ENCODE measurements at places on chromosomes 1 and 21. TPM values are rescaled to one million over a fixed set of nuclear protein-coding genes. Genes with fewer than 3 reads are reported as not detected.

- no peak overlapping the region for H3K4me3 ChIP-seq
- H3K4me1 ChIP-seq, result no peaks in the 10 kb centered on the region
- H3K27ac ChIP-seq, result no peak overlapping the region
These were observed 26.4 kb upstream of the LRRC8D start for GRCh38 chr1:89794406-89794805.

DNA sequence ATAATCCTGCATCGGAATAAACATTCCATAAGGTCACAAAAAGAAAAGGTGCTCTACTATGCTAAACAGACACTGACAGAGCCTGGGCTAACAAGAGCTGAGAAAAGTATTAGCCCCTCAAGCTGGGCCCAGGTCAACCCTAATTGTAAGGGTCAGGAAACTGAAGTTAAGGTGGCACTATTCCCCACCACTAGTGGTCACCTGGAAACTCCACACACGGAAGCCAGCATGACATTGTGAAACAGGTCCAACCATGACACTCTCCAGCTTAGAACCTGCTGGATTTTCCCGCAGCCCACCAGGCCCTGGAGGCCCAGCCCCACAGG is 1.2 kb downstream of the PTTG1IP start:
- peak overlapping the region; percentile 98 for H3K27ac ChIP-seq
- H3K4me1 ChIP-seq, result peaks cover 61% of the 10 kb centered on the region
- no peaks in the 10 kb centered on the region for H3K27me3 ChIP-seq
- no peak for DNase-seq
- no peaks in the 10 kb centered on the region for H3K36me3 ChIP-seq

Gene SH3BGR
- total RNA-seq, result 16.6 TPM

Gene RGS8
- not detected for total RNA-seq

DNA sequence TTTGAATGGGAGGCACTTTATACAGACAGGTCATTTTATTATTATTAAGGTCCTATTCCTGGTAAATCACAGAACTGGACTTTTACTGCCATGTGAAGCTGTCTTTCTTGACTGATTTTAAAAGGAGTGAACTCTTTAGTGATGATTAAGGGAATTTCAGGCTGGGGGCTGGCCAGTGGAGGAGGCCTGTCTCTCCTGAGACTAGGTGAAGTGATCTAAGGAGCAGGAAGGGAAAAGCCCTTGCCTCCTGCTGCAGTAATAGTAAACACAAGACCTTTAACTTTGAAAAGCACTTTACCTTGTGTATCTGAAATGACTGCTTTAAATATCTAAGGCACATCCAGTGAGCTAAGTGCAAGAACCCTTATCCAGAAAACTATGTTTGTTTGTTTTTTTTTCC is 118.0 kb upstream of the SPAG17 start:
- H3K27ac ChIP-seq, result no peak overlapping the region
- H3K4me3 ChIP-seq, result no peak overlapping the region
- no peaks in the 10 kb centered on the region for H3K36me3 ChIP-seq
- no peak for DNase-seq

Gene EDARADD
- not detected for total RNA-seq

Gene CRNN
- not detected for total RNA-seq

Gene AMY2A
- total RNA-seq, result not detected

- H3K36me3 ChIP-seq, result no peaks in the 10 kb centered on the region
- H3K27ac ChIP-seq, result no peak overlapping the region
- peaks cover 10% of the 10 kb centered on the region for H3K27me3 ChIP-seq
- no peak overlapping the region for H3K4me3 ChIP-seq
These were observed 173.3 kb downstream of the CAMTA1 start for GRCh38 chr1:6958407-6959030.

DNA sequence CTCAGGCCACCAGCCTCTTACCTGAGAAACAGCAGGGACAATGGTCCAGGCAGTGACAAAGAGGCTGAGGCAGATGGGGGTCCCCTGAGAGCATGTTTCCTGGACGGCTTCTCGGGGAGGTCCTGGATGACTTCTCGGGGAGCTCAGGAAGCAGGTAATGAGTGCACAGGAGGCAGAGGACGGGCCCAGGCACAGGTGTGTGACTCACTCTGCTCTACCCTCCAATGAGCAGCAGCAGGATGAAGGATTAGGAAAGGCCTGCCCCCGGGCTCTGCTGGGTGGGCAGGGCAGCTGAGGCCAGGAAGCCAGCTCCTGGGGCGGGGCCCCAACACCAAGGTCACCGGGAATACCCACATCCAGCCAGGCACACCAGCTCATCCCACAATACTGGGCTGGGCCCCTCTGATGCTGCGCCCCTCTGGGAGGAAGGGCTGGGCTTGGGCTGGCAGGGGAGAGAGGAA is 17.2 kb upstream of the PTAFR start:
- no peak for DNase-seq
- H3K27ac ChIP-seq, result no peak overlapping the region
- H3K4me3 ChIP-seq, result no peak overlapping the region
- no peaks in the 10 kb centered on the region for H3K4me1 ChIP-seq
- no peaks in the 10 kb centered on the region for H3K27me3 ChIP-seq

- no peaks in the 10 kb centered on the region for H3K4me1 ChIP-seq
- no peak overlapping the region for H3K27ac ChIP-seq
- no peaks in the 10 kb centered on the region for H3K36me3 ChIP-seq
- H3K4me3 ChIP-seq, result no peak overlapping the region
- no peak for DNase-seq
- H3K27me3 ChIP-seq, result no peaks in the 10 kb centered on the region
These were observed 25.7 kb downstream of the GPR161 start for GRCh38 chr1:168110896-168111545.

DNA sequence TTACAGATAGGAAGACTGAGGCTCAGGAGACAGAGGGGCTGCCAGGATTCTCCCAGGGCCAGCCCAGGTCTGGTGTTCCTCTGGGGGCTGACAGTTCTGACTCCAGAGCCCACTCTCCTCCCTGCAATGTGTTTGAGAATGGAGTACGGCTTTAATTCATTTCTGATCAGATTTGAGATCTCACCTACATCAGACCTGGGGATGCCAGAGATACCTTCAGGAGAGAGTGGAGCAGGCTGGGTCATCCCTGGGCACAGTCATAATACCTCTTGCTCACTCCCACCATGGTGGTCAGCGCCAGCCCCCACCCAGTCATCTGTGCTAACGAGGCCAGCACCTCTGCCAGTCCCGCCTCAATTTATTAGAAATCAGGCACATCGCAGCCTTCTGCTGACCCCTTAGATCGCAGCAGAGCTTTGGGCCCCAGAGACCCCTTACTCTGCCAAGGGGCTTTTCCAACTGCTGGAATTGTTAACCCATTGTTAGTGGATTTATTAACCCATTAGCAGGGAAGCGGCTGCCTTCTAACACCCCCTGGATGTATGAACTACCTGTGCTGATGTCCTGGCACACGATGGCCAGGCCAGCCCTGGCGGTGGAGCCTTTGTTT is 352.1 kb downstream of the MATN1 start:
- H3K4me1 ChIP-seq, result no peaks in the 10 kb centered on the region
- peak; percentile 68 for DNase-seq
- H3K36me3 ChIP-seq, result no peaks in the 10 kb centered on the region
- H3K4me3 ChIP-seq, result no peak overlapping the region

DNA sequence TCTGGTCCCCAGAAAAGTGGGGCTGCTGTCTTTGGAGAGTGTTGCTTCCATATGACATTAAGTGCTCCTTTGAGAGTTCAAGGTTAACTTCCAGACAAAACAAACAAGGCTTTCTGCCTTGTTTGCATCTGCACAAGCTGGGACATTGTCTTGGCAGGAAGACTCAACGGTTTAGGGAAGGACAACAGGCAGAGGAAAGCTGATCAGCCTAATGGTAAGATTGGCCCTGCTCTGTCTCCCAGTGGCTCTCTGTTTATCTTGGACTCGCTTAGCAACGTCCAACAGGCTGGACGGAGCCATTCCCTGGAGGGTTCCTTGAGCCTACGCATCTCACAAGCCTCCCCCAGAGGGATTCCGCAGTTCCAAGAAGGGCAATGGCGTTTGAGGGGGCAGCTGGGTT is 62.2 kb upstream of the SLC44A3 start:
- no peaks in the 10 kb centered on the region for H3K36me3 ChIP-seq
- peaks cover 29% of the 10 kb centered on the region for H3K4me1 ChIP-seq
- no peak overlapping the region for H3K4me3 ChIP-seq

Gene SMPDL3B
- total RNA-seq, result not detected

GRCh38 chr1:22533244-22533895 is 29.9 kb upstream of the EPHA8 start:
- H3K4me1 ChIP-seq, result peaks cover 19% of the 10 kb centered on the region
- H3K27me3 ChIP-seq, result no peaks in the 10 kb centered on the region
- H3K4me3 ChIP-seq, result no peak overlapping the region

- H3K36me3 ChIP-seq, result peaks cover 35% of the 10 kb centered on the region
- H3K27ac ChIP-seq, result no peak overlapping the region
- DNase-seq, result no peak
- H3K4me1 ChIP-seq, result peaks cover 98% of the 10 kb centered on the region
- H3K4me3 ChIP-seq, result no peak overlapping the region
- no peaks in the 10 kb centered on the region for H3K27me3 ChIP-seq
These were observed 7.5 kb downstream of the RBM15 start for GRCh38 chr1:110346690-110347089.

Gene ZBTB40
- total RNA-seq, result 13.8 TPM

- H3K4me3 ChIP-seq, result no peak overlapping the region
- H3K27ac ChIP-seq, result no peak overlapping the region
- no peak for DNase-seq
- no peaks in the 10 kb centered on the region for H3K36me3 ChIP-seq
- peaks cover 11% of the 10 kb centered on the region for H3K4me1 ChIP-seq
These were observed 204.4 kb downstream of the TRABD2B start for GRCh38 chr1:47792779-47793178.

- H3K36me3 ChIP-seq, result no peaks in the 10 kb centered on the region
- no peaks in the 10 kb centered on the region for H3K4me1 ChIP-seq
- no peak for DNase-seq
- no peak overlapping the region for H3K27ac ChIP-seq
- H3K27me3 ChIP-seq, result no peaks in the 10 kb centered on the region
These were observed 11.5 kb upstream of the ZNF683 start for GRCh38 chr1:26384076-26384475.

Gene ADAMTS4
- total RNA-seq, result 7.3 TPM

Gene SPRR2G
- not detected for total RNA-seq

GRCh38 chr1:121522061-121522759 is 337.4 kb downstream of the SRGAP2C start:
- no peak for DNase-seq
- H3K27ac ChIP-seq, result no peak overlapping the region
- H3K4me3 ChIP-seq, result no peak overlapping the region
- no peaks in the 10 kb centered on the region for H3K4me1 ChIP-seq
- H3K27me3 ChIP-seq, result peaks cover 29% of the 10 kb centered on the region

DNA sequence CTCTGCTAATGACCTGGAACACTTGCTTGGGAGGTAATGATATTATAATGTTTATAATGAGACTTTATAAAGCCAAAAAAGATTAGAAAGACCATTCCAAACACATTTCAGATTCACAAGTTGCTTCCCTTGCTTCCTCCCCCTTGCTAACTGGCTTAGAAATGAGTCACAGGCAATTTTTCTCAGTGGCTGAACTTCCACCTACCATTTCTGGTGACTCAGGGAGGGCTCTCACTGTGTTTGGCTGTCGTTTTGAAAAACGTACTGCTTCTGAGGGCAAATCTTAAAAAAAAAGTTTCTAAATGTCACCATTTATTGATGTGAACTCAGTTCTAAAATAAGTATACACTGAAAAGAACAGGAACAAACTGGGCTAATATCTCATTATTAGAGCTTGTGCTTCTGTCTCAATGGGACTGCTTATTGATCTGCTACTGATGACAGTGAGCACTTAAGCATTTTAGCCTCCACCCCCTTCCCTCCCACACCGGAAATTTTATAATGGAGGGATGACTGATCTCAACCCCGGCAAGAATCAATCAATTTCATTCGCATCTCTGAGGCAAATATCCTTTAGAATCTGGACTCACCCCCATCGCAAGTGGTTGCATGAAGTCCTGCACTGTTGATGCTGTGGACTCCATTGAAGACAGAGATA is 278.3 kb downstream of the KCTD3 start:
- H3K4me3 ChIP-seq, result no peak overlapping the region
- H3K4me1 ChIP-seq, result no peaks in the 10 kb centered on the region
- H3K36me3 ChIP-seq, result no peaks in the 10 kb centered on the region
- DNase-seq, result no peak
- H3K27me3 ChIP-seq, result no peaks in the 10 kb centered on the region

- H3K36me3 ChIP-seq, result no peaks in the 10 kb centered on the region
- no peak overlapping the region for H3K4me3 ChIP-seq
- H3K27ac ChIP-seq, result no peak overlapping the region
- no peak for DNase-seq
These were observed 143.5 kb downstream of the ELAVL4 start for GRCh38 chr1:50252196-50252595.

GRCh38 chr1:186424539-186424938 is 36.4 kb downstream of the PDC start:
- H3K27ac ChIP-seq, result no peak overlapping the region
- H3K27me3 ChIP-seq, result no peaks in the 10 kb centered on the region
- no peaks in the 10 kb centered on the region for H3K4me1 ChIP-seq
- DNase-seq, result no peak
- peaks cover 27% of the 10 kb centered on the region for H3K36me3 ChIP-seq
- H3K4me3 ChIP-seq, result no peak overlapping the region

Gene FMO5
- 1.2 TPM for total RNA-seq

Measured in esophagus muscularis mucosa (tissue), 4 donors.